Forelimb muscle (tissue), 1 donor: ENCODE measurements at places on chromosomes 11 and 22. TPM values are rescaled to one million over a fixed set of nuclear protein-coding genes. Genes with fewer than 3 reads are reported as not detected.

- DNase-seq, result no peak
Measured at GRCh38 chr11:88363004-88363403, 25.5 kb upstream of the CTSC start.

Gene MFRP
- polyA plus RNA-seq, result not detected

DNA sequence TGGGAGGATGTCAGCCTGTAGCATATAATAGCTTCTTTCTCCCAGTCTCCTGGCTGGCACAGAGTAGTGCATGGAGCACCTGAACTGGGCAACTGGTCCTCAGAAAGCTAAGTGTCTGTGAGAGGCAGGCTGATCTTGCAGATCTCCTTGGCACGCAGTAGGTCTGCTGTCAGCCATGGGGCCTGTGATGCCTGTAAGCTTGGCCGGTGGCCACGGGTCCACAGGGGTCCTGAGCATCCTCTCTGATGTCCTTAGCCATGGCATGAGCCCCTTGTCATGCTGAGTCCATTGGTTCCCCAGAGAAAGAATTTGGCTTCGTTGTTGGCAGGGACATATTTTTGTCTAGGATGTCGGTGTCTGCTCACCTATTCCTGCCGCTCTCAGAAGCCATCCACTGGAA is 25.0 kb downstream of the AMPD3 start:
- no peak for DNase-seq

Gene ABTB2
- 8.3 TPM for polyA plus RNA-seq

- no peak for DNase-seq
Measured at GRCh38 chr11:28343304-28344233, 235.4 kb downstream of the METTL15 start.

DNA sequence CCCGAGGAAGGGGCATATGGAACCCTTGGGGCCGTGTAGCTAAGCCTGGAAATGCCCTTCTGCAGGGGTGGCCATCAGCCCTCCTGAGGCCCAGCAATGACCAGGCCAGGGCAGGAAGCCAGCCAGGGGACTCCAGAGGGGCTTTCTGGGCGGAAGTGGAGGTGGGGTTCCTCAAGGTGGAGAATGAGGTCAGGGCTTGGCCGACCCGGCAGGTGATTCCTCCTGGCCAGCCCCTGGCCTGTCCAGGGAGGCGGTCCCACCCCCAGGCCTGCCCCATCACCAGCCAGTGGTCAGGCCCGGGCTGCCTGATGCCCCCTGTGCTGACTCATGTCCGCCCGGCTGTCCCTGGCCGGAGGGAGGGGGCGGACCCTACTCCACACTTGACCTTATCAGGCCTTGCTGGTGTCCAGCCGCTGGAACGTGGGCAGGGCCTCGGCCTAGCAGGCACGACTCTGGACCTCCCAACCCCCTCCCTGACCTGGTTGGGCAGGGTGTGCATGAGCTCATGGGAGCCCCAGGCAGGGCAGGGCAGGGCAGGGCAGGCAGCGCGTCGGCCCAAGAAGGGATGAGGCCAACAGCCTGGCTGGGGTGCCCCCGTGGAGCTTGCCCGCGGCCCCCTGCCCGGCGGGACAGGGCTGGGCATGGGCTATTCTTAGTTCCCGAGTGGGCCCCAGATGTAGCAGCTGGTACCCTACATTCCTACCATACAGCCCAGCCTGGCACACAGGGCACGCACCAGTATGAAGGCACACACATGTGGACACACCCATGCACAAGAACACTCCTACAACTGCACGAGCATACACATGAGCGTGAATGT is 35.9 kb downstream of the RPL3 start:
- no peak for DNase-seq

DNA sequence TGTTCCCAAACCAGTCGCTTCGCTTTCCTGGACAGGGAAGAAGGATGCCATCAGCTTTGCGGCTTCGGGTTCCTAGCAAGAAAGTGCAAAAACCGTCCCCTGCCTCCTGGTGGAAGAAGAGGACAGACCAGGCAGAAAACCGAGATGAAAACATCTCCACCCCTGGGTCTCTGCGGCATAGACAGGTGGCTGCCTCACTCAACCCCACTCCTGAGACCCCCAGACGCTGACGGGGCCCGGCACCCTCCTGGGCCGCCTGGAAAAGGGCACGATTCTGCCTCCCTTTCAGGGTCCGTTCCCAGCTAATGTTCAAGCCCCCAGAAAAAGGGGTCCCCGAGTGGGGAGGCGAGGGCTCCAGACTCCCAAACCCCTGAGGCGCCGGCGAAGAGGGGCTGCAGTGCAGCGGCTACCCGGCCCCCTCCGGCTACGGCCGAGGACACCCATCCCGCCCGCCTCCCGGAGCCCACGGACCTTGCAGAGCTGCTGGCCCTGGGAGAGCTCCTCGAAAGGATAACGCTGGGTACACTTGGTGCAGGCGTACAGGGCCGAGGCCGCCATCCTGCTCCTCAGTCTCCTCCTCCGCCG is 569 bp downstream of the FAM76B start:
- no peak for DNase-seq

DNA sequence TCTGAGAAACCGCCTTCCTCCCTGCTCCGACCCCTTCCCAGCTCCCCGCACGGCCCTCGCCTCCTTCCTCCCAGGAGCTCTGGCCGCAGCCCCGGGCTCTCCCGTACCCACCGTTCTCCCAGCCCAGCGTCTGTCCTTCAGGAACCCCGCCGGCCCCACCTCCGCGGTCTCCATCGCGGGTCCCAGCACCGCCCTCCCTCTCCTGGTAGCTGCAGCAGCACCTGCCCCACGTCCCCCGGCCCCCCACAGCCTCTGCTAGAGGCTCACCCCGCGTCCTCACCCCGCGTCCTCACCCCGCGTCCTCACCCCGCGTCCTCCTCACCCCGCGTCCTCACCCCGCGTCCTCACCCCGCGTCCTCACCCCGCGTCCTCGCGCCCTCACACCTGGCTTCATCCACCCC is 85.9 kb downstream of the WNT7B start:
- no peak for DNase-seq

DNA sequence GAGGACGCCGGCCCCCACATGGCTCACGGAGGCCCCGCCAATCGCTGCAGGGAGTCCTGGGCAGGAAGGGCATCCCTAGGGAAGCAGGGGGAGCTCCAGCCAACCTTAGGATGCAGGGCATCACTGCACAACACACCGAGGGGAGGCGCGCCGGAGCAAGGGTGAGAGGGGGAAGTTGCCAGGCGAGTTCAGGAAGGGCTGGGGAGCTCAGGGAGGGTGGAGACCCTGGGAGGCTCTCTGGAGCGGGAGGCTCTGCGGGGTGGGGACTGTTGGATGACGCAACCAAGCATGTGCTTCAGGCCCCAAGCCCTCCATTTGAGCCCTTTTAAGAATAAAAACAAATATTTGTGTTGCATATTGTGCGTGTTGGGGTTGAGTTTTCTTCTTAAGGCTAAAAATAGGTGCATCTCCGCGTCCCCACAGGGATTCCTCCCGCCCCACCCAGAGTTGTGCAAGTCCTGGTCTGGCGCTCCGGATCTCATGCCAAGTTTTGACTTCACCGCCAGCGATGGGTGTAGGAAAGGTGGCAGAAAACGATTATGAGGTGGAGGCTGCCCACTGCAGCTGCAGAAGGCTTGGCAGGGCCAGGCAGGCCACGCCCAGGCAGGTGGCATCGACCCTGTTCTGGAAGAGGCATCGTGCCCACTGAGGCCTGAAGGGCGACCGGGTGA is 65.2 kb downstream of the WNT7B start:
- no peak for DNase-seq

- DNase-seq, result no peak
Measured at GRCh38 chr11:74388678-74389327, 9.4 kb downstream of the PGM2L1 start.

DNA sequence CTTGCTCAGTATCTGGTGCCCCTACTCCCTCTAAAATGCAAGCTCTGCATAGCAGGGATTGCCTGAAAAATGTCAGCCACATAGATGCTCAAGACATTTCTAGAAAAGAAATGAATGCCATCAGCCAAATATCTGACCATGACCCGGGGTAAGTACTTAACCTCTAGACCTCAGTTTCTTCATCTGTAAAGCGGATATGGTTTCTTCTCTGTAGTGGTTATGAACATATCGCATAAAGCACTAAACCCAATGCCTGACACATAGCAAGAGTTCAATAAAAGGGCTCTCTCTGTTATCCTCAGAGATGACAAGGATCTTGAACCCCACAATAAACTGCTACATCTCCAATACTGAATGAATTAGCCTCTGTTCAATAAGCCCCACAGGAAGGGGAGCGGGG is 122.6 kb downstream of the ABTB2 start:
- no peak for DNase-seq

GRCh38 chr11:103696123-103696522 is 340.3 kb upstream of the DDI1 start:
- DNase-seq, result no peak

DNA sequence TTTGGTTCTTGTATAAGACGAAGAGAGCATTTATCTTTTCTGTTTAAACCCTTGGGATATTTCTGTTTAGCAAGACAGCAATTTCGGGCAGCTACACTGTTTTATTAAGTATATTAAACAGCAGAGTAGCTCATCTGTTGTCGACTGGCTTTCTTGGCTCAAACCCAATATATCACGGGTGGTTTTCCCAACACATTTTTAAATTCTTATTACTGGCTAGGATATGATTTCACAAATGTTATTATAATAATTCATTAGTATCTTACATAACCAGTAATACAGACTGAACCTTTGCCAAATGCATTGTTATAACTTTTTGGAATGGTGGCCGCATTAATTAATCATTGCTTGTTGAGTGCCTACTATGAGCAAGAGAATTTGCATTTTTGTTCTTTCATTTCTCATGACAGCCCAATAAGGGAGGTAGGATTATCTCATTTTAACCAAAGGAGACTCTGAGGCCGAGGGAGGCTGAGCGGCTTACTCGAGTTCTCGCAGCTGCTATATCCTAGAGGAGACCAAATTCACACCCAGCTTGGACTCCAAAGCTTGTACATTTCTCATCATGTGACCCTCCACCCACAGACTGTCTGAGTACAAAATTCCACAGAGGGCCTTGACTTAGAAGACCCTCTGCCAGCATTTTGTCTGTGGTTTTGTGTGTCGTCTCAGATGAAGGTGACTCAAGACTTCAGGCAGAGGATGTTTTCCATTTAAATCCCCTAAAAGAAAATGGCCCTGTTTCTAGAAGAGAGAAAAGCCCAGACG is 304.9 kb downstream of the NTM start:
- DNase-seq, result no peak

Gene SCUBE1
- 0.19 TPM for polyA plus RNA-seq

- DNase-seq, result no peak
Measured at GRCh38 chr11:77710358-77710757, 72.8 kb upstream of the CLNS1A start.

DNA sequence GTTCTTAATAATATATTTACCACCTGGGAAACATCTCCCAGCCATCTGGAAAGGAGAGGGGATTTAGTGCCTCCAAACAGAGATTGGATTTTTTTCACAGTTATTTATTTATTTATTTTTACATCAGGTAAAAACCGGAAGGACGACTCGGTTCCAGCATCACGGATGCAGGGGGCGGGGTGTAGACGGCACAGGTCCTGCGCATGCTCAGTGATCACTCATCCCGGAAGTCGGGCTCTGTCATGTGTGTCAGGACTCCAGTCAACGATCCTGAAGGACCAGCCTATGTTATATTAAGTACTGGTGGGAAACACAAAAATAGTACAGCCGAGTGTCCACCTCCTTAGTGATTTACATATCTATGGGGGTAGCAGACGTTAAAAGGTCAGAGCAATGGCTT is 467.6 kb downstream of the NTM start:
- DNase-seq, result no peak

GRCh38 chr11:20111871-20112270 is 48.4 kb downstream of the DBX1 start:
- DNase-seq, result no peak

- no peak for DNase-seq
Measured at GRCh38 chr11:27718346-27718862, 18.1 kb upstream of the BDNF start.
